ENCODE measurements at places on chromosomes 6 and 20. TPM values are rescaled to one million over a fixed set of nuclear protein-coding genes. Genes with fewer than 3 reads are reported as not detected.
A peak's percentile ranks its signal among the peaks of the same experiment; 100 is the strongest.

HLA-G gene
- total RNA-seq: 0.62 TPM

RHAG gene
- total RNA-seq: 0.23 TPM

OLIG3 gene
- not detected for total RNA-seq

NEURL2 gene
- total RNA-seq: 3.0 TPM

DSP gene
- 20.1 TPM for total RNA-seq

HDGFL1 gene
- total RNA-seq: not detected

GSTA3 gene
- not detected for total RNA-seq

DEFB125 gene
- not detected for total RNA-seq

EPPIN gene
- total RNA-seq: not detected

CCM2L gene
- total RNA-seq: 45.4 TPM

DNA sequence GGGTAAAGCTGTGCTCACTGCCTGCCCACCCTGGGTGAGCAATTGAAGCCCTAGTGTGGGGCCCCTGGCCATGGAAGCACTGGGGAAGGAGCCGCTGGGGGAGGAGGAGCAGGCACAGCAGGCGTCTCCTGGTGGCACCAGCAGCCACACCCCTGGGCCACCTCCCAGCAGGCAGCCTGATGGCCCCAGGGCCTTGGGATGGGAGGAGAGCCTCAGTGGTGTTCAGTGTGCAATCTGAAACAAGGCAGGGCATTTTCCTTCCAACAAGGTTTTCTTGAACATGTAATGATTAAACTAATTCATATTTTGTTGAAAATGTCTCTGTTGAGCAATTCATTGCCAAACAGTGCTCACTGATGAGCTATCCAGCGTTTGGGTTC is 151.0 kb downstream of the ZDHHC14 start:
- H3K27me3 ChIP-seq: no peaks in the 10 kb centered on the region
- no peak overlapping the region for H3K4me3 ChIP-seq
- no peaks in the 10 kb centered on the region for H3K36me3 ChIP-seq
- peaks cover 38% of the 10 kb centered on the region for H3K4me1 ChIP-seq
- H3K27ac ChIP-seq: peak overlapping the region; percentile 54

DNA sequence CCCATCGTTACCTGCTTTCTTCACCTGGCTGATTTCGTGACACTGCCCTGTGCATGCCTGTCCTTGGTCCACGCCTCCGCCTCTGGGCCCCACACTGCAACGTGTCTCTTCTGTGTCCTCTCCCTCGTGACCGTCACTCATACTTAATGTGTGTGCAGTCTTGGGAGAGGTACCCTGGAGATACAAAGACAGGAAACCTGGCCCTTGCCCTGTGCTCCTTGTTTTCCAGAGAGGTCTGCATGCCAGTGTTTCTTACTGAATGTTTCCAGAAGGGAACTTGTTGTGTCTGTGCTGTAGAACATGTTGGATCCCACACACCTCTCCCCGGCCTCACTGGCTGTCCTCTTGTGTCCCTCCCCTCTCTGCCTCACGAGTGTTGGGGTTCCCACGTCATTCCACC is 45.8 kb downstream of the SNX9 start:
- peaks cover 8% of the 10 kb centered on the region for H3K36me3 ChIP-seq
- peak overlapping the region; percentile 32 for H3K27ac ChIP-seq
- no peaks in the 10 kb centered on the region for H3K27me3 ChIP-seq
- no peak for DNase-seq
- H3K4me1 ChIP-seq: peaks cover 36% of the 10 kb centered on the region

- H3K4me3 ChIP-seq: no peak overlapping the region
- H3K4me1 ChIP-seq: 0 out of 2 replicates have a peak, but pooled peaks cover 3% of the 10 kb centered on the region
- DNase-seq: no peak
- H3K27me3 ChIP-seq: no peaks in the 10 kb centered on the region
- no peak overlapping the region for H3K27ac ChIP-seq
These were observed 221.6 kb downstream of the LAMA2 start for GRCh38 chr6:129104560-129104959.

GRCh38 chr20:11260611-11261010 is 586.8 kb upstream of the JAG1 start:
- no peak for DNase-seq
- no peaks in the 10 kb centered on the region for H3K36me3 ChIP-seq
- H3K27me3 ChIP-seq: no peaks in the 10 kb centered on the region
- H3K27ac ChIP-seq: no peak overlapping the region
- no peaks in the 10 kb centered on the region for H3K4me1 ChIP-seq

GRCh38 chr6:162798546-162799266 is 70.9 kb downstream of the PACRG start:
- no peaks in the 10 kb centered on the region for H3K27me3 ChIP-seq
- no peaks in the 10 kb centered on the region for H3K36me3 ChIP-seq
- no peak overlapping the region for H3K4me3 ChIP-seq
- H3K4me1 ChIP-seq: no peaks in the 10 kb centered on the region
- DNase-seq: no peak
- no peak overlapping the region for H3K27ac ChIP-seq

DNA sequence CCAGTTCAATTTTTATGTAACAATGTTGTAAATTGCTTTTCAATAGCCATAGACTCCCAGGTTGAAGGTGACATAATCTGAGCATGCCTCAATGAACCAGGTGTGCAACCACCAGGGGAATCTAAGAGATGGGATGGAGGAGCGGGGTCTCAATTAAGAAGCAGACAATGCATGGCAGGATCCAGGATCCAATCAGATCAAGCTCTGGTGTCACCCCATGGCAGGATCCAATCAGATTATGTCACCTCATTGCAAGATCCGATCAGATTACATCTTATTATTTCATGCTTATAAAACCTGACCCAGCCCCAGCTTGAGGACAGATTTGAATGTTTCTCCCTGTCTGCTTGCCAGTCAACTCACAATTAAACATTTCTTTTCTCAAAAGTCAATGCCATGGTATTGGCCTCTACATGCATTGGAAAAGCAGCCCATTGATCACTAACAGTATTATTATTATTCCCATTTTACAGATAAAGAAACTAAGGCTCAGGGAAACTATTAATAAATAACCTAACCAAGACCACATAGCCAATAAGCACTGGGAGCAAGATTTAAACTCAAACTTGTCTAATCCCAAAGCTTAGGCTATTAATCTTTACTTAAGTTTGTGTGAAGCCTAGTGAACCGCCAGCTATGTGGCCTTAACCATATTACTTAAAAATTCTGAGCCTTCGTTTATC is 14.3 kb upstream of the SIRT5 start:
- H3K4me3 ChIP-seq: no peak overlapping the region
- no peaks in the 10 kb centered on the region for H3K36me3 ChIP-seq
- no peak for DNase-seq

DNA sequence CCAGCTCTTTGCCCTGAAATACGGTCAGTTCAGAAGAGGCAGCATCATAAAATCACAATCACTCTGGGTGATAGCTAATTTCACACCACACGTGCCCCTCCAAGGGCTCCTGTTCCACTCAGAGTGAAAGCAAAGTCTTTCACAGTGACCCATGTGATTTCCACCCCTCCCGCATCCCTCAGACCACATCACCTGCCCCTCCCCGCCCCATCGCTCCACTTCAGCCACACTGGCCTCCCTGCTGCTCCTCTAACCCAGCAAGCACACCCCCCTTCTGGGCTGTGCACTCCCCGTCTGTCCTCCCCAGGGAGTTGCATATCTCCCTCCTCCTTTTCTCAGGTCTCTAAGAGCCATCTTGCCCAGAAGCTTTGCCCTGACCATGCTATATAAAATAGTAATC is 74.5 kb downstream of the PSMG4 start:
- H3K27me3 ChIP-seq: no peaks in the 10 kb centered on the region
- DNase-seq: no peak
- H3K4me1 ChIP-seq: 0 out of 2 replicates have a peak, but pooled peaks cover 4% of the 10 kb centered on the region
- no peak overlapping the region for H3K27ac ChIP-seq

- no peaks in the 10 kb centered on the region for H3K4me1 ChIP-seq
- no peak overlapping the region for H3K27ac ChIP-seq
- H3K36me3 ChIP-seq: no peaks in the 10 kb centered on the region
- H3K27me3 ChIP-seq: no peaks in the 10 kb centered on the region
- H3K4me3 ChIP-seq: no peak overlapping the region
These were observed 28.6 kb upstream of the SAMD5 start for GRCh38 chr6:147479857-147480256.

DNA sequence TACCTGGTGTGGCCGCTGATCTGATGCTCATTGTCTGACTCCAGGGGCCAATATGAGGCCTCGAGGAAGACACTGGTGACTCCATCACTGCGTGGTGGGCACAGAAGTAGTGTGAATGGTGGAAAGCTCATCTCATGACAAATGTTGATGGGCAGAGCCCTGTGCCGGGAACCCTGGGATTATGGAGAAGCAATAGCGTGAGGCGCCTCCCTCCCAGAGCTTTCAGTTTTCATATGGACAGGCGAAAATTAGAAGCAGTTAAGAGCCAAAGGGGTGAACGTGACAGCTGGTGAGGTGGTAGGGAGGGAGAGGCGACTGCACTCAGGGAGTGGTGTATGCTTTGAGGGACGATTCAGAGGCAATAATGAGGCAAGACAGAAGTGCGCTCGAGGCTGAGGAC is 39.3 kb upstream of the TTPAL start:
- H3K4me3 ChIP-seq: no peak overlapping the region
- H3K4me1 ChIP-seq: no peaks in the 10 kb centered on the region
- H3K27ac ChIP-seq: no peak overlapping the region

- no peaks in the 10 kb centered on the region for H3K4me1 ChIP-seq
- no peaks in the 10 kb centered on the region for H3K36me3 ChIP-seq
- H3K27ac ChIP-seq: no peak overlapping the region
These were observed 364.9 kb upstream of the RSPO3 start for GRCh38 chr6:126753606-126754005.

- H3K4me3 ChIP-seq: peak overlapping the region; percentile 49
- no peaks in the 10 kb centered on the region for H3K27me3 ChIP-seq
- H3K36me3 ChIP-seq: peaks cover 36% of the 10 kb centered on the region
- peaks cover 28% of the 10 kb centered on the region for H3K4me1 ChIP-seq
- DNase-seq: no peak
These were observed 5.6 kb downstream of the EEF1A1 start for GRCh38 chr6:73515204-73515655.

DNA sequence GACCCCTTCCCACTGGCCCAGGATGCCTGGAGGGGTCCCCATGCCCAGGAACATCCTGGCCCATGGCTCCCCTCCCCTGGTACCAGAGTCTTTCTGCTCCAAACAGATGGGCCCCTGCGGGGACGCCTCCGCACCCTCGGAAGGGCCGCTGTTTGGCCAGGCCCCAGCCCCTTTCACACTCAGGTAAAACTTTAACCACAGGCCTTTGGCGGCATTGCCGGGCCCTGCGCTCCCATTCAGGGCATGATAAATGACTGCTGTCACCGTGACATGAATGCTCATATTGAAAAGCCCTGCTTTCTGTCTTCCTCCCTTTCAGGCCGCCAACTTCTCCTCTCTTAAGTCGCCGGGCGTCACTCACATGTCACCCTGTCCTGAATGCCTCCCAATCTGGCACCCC is 141.5 kb upstream of the TOP1 start:
- no peaks in the 10 kb centered on the region for H3K4me1 ChIP-seq
- no peak overlapping the region for H3K4me3 ChIP-seq

DNA sequence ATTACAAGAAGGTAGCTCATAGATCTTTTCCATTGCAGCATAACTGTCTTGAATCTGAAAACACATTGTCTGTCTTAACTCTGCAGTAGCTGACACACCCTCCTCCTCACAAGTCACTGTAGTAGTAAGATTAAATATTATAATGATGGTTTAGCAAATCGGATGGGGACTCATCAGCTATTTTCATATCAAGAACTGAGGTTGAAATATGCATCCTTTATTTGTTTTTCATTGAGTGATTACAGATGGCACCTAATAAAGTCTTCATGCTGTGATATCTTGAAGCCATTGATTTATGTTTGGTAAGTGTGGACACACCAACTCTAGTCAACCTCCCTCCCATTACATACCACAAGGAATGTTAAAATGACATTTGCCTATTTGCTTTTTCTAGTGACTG is 267.4 kb upstream of the TAB2 start:
- no peak overlapping the region for H3K4me3 ChIP-seq
- peaks cover 6% of the 10 kb centered on the region for H3K4me1 ChIP-seq
- no peaks in the 10 kb centered on the region for H3K36me3 ChIP-seq
- DNase-seq: no peak
- H3K27me3 ChIP-seq: no peaks in the 10 kb centered on the region
- H3K27ac ChIP-seq: no peak overlapping the region

GRCh38 chr20:1319462-1319861 is 9.5 kb downstream of the SDCBP2 start:
- no peaks in the 10 kb centered on the region for H3K27me3 ChIP-seq
- H3K36me3 ChIP-seq: no peaks in the 10 kb centered on the region
- H3K27ac ChIP-seq: no peak overlapping the region
- no peak overlapping the region for H3K4me3 ChIP-seq
- DNase-seq: no peak

- H3K4me1 ChIP-seq: no peaks in the 10 kb centered on the region
- peaks cover 2% of the 10 kb centered on the region for H3K36me3 ChIP-seq
- H3K27ac ChIP-seq: no peak overlapping the region
- no peaks in the 10 kb centered on the region for H3K27me3 ChIP-seq
These were observed 10.6 kb downstream of the TRIB3 start for GRCh38 chr20:391041-391711.

GRCh38 chr6:96897396-96898240 is at the start of gene NDUFAF4:
Gene NDUFAF4 (minus strand): TSS chr6:96897891. CDS start chr6:96897801, 90 bp downstream.
- peak within 1 kb of the TSS; percentile 90 for H3K4me3 ChIP-seq
- no peaks in the 10 kb centered on the region for H3K27me3 ChIP-seq
- peaks cover 15% of the 10 kb centered on the region for H3K4me1 ChIP-seq
- peak; percentile 79 for DNase-seq
- peaks cover 36% of the 10 kb centered on the region for H3K36me3 ChIP-seq
- H3K27ac ChIP-seq: peak within 1 kb of the TSS; percentile 92

- H3K27me3 ChIP-seq: no peaks in the 10 kb centered on the region
- peak overlapping the region; percentile 63 for H3K27ac ChIP-seq
- no peaks in the 10 kb centered on the region for H3K36me3 ChIP-seq
- peak overlapping the region; percentile 86 for H3K4me3 ChIP-seq
- H3K4me1 ChIP-seq: peaks cover 8% of the 10 kb centered on the region
These were observed 199.4 kb upstream of the ZNF184 start for GRCh38 chr6:27672113-27672799.

- DNase-seq: no peak
- H3K4me1 ChIP-seq: no peaks in the 10 kb centered on the region
- no peak overlapping the region for H3K4me3 ChIP-seq
- H3K27ac ChIP-seq: no peak overlapping the region
These were observed 68.7 kb downstream of the PLAGL1 start for GRCh38 chr6:143939364-143939763.

- DNase-seq: no peak
- H3K4me3 ChIP-seq: no peak overlapping the region
- no peak overlapping the region for H3K27ac ChIP-seq
These were observed 141.8 kb downstream of the FARS2 start for GRCh38 chr6:5403076-5403475.

DNA sequence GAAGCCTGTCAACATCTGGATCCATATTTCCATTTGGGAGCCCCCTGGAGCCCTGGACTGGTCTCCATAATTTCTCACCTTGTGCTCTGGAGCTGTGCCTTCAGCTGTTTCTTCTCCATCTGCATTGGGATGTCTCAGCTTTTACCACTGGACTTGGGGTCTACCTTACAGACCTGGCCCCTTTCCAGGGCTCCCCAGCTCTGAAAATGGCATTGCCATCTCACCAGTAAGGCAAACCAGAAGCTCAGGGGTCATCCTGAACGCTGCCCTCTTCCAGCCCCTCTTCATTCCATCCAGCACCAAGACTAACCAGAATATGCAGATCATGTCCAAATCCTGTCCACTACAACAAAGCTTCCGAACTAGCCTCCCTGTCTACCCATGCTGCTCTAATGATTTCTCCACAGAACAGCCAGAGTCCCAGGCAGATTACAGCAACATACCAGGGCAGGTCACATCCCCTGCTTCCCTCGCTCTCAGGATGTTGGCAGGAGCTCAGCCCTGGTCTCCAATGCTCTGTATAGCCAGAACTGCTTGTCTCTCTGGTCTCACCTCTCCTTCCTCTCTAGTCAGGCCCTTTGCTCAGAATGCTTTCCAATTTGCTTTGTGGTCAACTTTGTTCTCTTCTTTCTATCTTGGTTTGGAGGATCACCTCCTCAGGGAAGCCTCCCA is 17.7 kb upstream of the NNAT start:
- H3K27me3 ChIP-seq: no peaks in the 10 kb centered on the region
- H3K36me3 ChIP-seq: no peaks in the 10 kb centered on the region
- H3K4me1 ChIP-seq: no peaks in the 10 kb centered on the region
- no peak for DNase-seq
